Osteoblast (primary cell): ENCODE measurements at places on chromosomes 6 and 20.

DNA sequence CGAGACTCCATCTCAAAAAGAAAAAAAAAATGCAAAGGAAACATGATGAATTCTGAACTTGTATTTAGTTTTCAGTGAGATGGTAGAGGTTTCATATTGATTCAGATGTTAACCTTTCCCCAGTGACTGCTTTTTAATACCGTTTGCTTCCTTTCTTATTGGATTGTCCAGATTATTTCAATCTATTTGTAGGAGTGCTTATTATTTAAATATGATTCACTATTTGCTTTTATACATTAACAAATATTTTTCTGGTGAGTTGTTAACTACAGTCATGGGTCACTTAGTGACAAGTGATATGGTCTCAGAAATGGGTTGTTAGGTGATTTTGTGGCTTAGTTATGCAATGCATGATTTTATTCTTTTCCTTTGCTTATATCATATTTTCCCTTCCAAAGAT, 8.4 kb downstream of the PI3 start:
- no peaks in the 10 kb centered on the region for H3K4me1 ChIP-seq
- H3K36me3 ChIP-seq, result no peaks in the 10 kb centered on the region
- H3K27ac ChIP-seq, result no peak overlapping the region
- no peaks in the 10 kb centered on the region for H3K27me3 ChIP-seq

GRCh38 chr20:50930139-50930975, 880 bp downstream of the ADNP start:
- peaks cover 20% of the 10 kb centered on the region for H3K4me1 ChIP-seq
- peak; percentile 61 for DNase-seq
- peaks cover 47% of the 10 kb centered on the region for H3K36me3 ChIP-seq
- no peaks in the 10 kb centered on the region for H3K27me3 ChIP-seq

- DNase-seq, result no peak
- no peak overlapping the region for H3K27ac ChIP-seq
- no peaks in the 10 kb centered on the region for H3K36me3 ChIP-seq
- no peak overlapping the region for H3K4me3 ChIP-seq
Observed at GRCh38 chr6:131958095-131958494, 6.9 kb upstream of the CCN2 start.

GRCh38 chr20:62363920-62364851, 2.9 kb downstream of the LAMA5 start:
- peak; percentile 93 for DNase-seq
- H3K27ac ChIP-seq, result no peak overlapping the region
- no peaks in the 10 kb centered on the region for H3K36me3 ChIP-seq
- peaks cover 16% of the 10 kb centered on the region for H3K4me1 ChIP-seq

DNA sequence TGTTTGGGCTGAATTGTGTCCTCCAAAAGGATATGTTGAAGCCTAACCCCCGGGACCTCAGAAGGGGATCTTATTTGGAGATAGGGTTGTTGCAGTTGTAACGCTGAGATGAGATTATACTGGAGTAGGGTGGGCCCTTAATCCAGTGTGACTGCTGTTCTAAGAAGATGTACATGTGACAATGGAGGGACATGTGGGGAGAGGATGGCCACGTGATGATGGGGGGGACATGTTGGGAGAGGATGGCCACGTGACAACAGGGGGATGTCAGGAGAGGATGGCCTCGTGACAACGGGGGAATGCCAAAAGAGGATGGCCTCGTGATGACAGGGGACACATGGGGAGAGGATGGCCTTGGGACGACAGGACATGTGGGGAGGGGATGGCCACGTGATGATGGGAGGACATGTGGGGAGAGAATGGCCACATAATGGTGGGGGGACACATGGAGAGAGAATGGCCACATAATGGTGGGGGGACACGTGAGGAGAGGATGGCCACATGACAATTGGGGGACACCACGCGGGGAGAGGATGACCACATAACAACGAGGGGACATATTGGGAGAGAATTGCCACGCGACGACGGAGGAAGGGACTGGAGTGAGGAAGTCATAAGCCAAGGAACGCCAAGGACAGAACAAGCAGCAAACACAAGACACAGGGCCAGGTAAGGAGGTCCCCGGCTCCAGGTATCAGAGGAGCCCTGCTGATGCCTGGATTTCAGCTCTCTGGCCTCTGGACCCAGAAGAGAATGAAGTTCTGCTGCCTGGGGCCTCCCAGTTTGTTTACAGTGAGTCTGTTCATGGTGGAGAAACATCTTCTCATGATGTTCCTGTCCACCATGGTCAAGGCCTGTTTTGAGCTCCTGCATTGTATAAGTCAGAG, 29.2 kb downstream of the SYNJ2 start:
- H3K4me3 ChIP-seq, result no peak overlapping the region
- H3K27ac ChIP-seq, result peak overlapping the region; percentile 74
- H3K27me3 ChIP-seq, result no peaks in the 10 kb centered on the region

DNA sequence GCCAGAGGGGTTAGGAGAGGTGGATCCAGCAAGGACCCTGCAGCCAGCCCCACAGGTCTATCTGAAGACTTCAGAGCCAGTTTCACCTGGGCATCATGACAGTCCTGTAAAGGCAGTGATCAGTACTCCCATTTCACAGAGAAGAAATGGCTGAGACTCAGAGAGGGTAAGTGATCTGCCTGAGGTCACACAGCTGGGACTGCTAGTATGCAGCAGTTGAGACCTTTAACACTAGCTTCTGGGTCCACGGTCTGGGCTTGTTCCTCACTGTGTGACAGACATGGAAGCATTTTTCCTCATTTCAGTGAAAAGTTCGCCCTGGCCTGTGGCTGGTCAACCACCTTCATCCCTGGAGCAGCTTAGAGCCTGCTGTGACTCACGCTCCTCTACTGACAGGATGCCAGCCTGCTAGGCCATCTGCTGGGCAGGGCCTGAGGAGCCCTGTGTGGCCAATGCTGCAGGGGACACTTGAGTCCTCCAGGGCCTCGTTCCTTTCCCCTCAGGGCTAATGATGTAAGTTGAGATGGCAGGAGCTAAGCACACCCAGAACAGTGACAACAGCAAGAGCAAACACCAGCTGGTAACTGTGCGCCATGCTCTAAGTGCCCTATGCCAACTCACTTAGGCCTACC, 192.0 kb downstream of the LRFN2 start:
- no peaks in the 10 kb centered on the region for H3K4me1 ChIP-seq
- no peak for DNase-seq
- H3K36me3 ChIP-seq, result no peaks in the 10 kb centered on the region
- no peak overlapping the region for H3K4me3 ChIP-seq
- no peaks in the 10 kb centered on the region for H3K27me3 ChIP-seq

GRCh38 chr6:155248008-155249001, 15.5 kb upstream of the CLDN20 start:
- peak overlapping the region; percentile 8 for H3K4me3 ChIP-seq
- no peaks in the 10 kb centered on the region for H3K27me3 ChIP-seq
- H3K36me3 ChIP-seq, result peaks cover 65% of the 10 kb centered on the region
- peak; percentile 92 for DNase-seq
- H3K4me1 ChIP-seq, result peaks cover 17% of the 10 kb centered on the region

DNA sequence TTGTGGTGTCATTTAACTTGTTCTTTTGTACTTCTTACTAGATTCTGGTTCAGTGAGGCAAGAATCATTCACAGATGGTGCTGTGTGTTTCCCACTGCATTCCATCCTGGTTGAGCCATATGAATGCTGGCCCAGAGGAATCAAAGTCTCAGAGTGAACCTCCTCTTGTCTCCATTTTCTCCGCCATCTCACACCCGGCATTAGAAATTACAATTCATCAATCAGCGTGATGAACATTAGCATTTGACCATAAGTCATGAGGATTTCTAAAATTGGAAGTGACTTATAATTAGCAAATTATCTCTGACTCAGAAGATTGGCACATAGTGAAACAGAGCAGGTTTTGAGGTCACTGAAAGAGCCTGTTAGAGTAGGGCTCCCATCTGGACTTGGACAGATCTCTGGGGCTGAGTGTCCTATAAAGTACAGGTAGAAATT, 25.2 kb downstream of the TNFAIP3 start:
- H3K36me3 ChIP-seq, result no peaks in the 10 kb centered on the region
- H3K4me1 ChIP-seq, result peaks cover 49% of the 10 kb centered on the region
- no peaks in the 10 kb centered on the region for H3K27me3 ChIP-seq
- H3K4me3 ChIP-seq, result no peak overlapping the region
- no peak for DNase-seq
- H3K27ac ChIP-seq, result peak overlapping the region; percentile 83

- peaks cover 14% of the 10 kb centered on the region for H3K4me1 ChIP-seq
- no peak overlapping the region for H3K27ac ChIP-seq
- no peak for DNase-seq
- H3K4me3 ChIP-seq, result no peak overlapping the region
- H3K36me3 ChIP-seq, result no peaks in the 10 kb centered on the region
Observed at GRCh38 chr6:126113261-126113660, 126.9 kb downstream of the TRMT11 start.

DNA sequence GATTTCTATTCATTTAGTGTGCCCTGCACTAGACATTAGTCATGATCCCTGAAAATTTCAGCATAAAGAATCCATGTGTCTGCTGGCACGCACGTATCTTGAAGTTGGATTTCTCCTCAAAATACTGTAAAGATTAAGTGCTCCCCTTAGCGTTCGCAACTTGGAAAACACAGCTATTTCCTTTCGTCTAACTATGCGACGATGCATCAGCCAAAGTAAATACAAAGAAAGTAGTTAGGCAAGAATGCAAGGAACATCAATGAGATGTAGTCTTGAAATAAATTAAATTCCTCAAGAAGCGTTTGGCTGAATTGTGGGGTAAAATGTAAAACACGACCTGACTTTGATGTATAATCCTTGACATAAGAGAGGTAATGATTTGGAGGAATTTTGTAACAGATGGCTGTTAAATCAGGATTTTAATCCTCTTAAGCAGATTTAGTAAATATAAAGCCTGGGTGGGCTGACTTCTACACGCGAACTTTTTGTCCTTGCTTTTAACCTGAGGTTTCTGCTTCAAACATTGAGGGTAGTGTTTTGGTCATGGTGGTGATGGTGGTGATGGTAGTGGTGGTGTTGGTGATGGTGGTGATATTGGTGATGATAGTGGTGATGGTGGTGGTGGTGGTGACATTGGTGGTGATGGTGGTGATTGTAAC, 88.2 kb downstream of the FOXF2 start:
- peak overlapping the region; percentile 58 for H3K27ac ChIP-seq
- peaks cover 53% of the 10 kb centered on the region for H3K4me1 ChIP-seq
- no peaks in the 10 kb centered on the region for H3K36me3 ChIP-seq

DNA sequence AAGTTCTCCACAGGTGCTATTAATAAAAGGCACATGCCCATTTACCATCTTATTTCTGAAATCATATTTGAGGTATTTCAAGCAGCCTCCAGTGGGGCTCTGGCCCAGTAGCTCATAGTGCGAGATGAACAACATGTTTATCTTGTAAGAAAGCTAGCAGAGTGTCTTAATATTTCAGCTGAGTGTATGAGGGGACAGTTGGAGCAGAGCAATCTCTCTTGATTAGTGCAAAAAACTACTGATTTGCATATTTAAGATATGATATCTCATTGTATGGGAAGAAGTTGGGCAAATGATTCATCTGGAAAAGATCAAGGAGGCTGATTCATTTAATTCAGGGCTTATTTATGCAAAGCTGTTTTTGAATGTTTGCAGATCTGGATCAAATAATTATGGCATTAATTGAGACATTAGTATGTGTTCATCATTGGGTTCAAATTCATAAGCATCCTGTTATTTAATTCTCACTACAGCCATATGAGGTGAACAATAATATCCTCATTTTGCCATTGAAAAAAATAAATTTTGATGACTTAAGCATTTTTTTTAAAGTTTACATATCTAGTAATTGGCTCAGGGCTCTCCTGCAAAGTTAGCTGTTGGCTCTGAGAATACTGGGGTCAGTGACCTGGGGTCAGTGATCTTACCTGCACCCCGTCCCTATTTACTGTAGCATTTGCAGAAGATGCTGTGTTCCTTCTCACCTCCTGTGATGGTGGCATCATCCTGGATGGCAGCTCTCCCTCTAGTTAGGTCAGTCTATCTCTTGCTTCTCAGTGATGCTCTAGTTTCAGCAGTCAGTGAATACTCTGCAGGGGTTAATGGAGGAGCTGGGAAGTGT, 24.1 kb upstream of the GCLC start:
- H3K4me1 ChIP-seq, result peaks cover 12% of the 10 kb centered on the region
- no peak overlapping the region for H3K27ac ChIP-seq
- no peak for DNase-seq
- no peaks in the 10 kb centered on the region for H3K36me3 ChIP-seq
- no peaks in the 10 kb centered on the region for H3K27me3 ChIP-seq
- H3K4me3 ChIP-seq, result no peak overlapping the region

- no peak overlapping the region for H3K27ac ChIP-seq
- no peaks in the 10 kb centered on the region for H3K4me1 ChIP-seq
- DNase-seq, result no peak
- peaks cover 3% of the 10 kb centered on the region for H3K27me3 ChIP-seq
- H3K4me3 ChIP-seq, result no peak overlapping the region
Observed at GRCh38 chr6:124768224-124768623, 194.0 kb upstream of the RNF217 start.

DNA sequence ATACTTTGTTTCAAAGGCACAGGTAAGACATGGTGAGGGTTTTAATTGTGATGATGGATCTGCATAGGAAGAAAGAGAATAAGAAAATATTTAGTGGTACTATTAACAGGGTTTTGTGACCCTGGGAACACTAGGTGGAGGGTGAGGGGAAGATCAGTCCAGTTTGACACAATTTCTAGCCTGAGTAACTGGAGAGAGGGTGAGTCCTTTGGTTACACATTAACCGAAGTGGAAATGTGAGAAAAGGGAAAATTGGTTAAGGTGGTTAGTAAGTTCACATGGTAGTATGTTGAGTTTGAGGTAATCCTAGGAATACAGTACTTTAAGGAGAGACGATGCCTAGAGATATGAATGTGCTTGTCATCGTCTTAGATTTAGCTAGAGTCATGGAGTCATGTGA, 54.8 kb upstream of the POU3F2 start:
- no peaks in the 10 kb centered on the region for H3K36me3 ChIP-seq
- no peak overlapping the region for H3K4me3 ChIP-seq
- no peak overlapping the region for H3K27ac ChIP-seq
- no peaks in the 10 kb centered on the region for H3K27me3 ChIP-seq
- DNase-seq, result no peak
- H3K4me1 ChIP-seq, result no peaks in the 10 kb centered on the region

- DNase-seq, result no peak
- no peak overlapping the region for H3K27ac ChIP-seq
- peaks cover 8% of the 10 kb centered on the region for H3K4me1 ChIP-seq
Observed at GRCh38 chr6:149054559-149055194, 262.8 kb upstream of the TAB2 start.

GRCh38 chr6:155366325-155366724, 52.0 kb upstream of the TFB1M start:
- H3K36me3 ChIP-seq, result no peaks in the 10 kb centered on the region
- H3K27me3 ChIP-seq, result no peaks in the 10 kb centered on the region
- no peak overlapping the region for H3K27ac ChIP-seq
- no peak overlapping the region for H3K4me3 ChIP-seq
